Liver (tissue), 10 donors: ENCODE measurements at places on chromosomes 7 and 10. TPM values are rescaled to one million over a fixed set of nuclear protein-coding genes. Genes with fewer than 3 reads are reported as not detected.

DNA sequence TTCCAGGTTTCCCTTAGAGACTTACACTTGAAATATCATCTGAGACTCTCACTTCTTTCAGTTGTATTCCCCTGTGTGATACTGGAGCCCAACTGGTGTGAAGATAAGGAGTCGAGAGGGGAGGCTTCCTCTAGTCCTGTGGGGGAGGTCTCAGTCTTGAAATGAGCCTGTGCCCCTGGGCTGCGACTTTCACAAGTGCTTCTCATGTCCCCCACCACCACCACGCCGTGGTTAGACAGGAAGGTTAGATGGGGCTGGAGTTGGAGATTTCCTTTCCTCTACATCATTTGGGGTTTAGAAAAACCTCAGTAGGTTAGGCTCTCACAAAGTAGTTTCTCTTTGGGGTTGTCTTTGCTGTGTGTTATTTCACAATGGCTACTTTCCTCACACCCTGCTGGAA, 25.6 kb upstream of the MKX start:
- peaks cover 2% of the 10 kb centered on the region for H3K27me3 ChIP-seq
- H3K4me1 ChIP-seq, result no peaks in the 10 kb centered on the region
- no peak overlapping the region for H3K4me3 ChIP-seq
- H3K36me3 ChIP-seq, result no peaks in the 10 kb centered on the region
- H3K27ac ChIP-seq, result no peak overlapping the region

DNA sequence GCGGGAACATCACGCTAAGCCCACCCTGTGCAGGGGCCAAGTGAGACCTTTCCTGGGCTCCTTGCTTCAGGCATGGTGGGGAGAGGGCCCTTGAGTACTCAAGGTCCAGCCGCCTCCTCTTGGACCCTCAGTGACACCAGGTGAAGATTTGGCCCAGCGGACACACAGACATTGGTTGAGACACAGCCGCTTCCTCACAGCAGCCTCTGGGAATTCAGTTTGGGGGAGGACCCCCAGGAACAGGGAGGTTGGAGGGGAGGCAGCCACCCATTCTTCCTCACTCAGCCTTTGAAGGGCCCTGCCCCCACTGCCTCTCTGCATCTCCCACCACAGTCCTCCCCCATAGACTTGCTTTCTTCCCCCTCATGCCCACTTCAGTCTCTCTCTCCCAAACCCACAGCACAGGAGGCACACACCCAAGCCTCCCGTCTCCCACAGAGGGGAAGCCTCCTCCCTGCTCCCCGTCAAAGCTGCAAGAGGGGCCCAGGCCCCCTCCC, 31.9 kb downstream of the ANXA8 start:
- no peak overlapping the region for H3K4me3 ChIP-seq
- no peak overlapping the region for H3K27ac ChIP-seq
- H3K36me3 ChIP-seq, result no peaks in the 10 kb centered on the region
- H3K4me1 ChIP-seq, result no peaks in the 10 kb centered on the region

DNA sequence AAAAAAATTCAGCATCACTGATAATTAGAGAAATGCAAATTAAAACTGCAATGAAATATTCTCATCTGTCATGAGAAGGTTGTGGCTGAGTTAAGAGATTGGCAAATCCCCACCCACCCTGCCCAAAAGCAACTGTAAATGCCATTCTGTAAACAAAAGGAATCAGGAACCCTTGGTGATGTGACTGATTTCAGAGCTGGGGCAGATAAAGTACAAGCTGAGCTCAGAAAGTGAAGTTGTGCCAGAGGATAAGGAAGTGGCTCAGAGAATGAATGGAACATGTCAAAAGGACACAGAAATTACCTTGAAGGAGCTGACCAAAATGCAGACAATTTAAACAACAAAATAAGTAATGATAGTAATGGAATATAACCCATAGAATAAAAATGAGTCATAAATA, 32.7 kb upstream of the ARMS2 start:
- no peak overlapping the region for H3K27ac ChIP-seq
- peaks cover 2% of the 10 kb centered on the region for H3K36me3 ChIP-seq
- H3K4me1 ChIP-seq, result no peaks in the 10 kb centered on the region
- no peak overlapping the region for H3K4me3 ChIP-seq
- no peaks in the 10 kb centered on the region for H3K27me3 ChIP-seq

- peak overlapping the region; percentile 6 for H3K4me3 ChIP-seq
- peaks cover 27% of the 10 kb centered on the region for H3K4me1 ChIP-seq
- peaks cover 16% of the 10 kb centered on the region for H3K36me3 ChIP-seq
These were observed 254.6 kb downstream of the TNS3 start for GRCh38 chr7:47327346-47327697.

- DNase-seq, result no peak
- H3K27ac ChIP-seq, result no peak overlapping the region
- H3K4me1 ChIP-seq, result peaks cover 48% of the 10 kb centered on the region
These were observed 4.7 kb upstream of the ZNF775 start for GRCh38 chr7:150374472-150374871.

- no peak for DNase-seq
- H3K36me3 ChIP-seq, result no peaks in the 10 kb centered on the region
- no peaks in the 10 kb centered on the region for H3K4me1 ChIP-seq
- H3K4me3 ChIP-seq, result no peak overlapping the region
- H3K27ac ChIP-seq, result no peak overlapping the region
- H3K27me3 ChIP-seq, result no peaks in the 10 kb centered on the region
These were observed 138.3 kb downstream of the BMPER start for GRCh38 chr7:34043461-34044305.

- DNase-seq, result no peak
- no peaks in the 10 kb centered on the region for H3K4me1 ChIP-seq
- H3K36me3 ChIP-seq, result no peaks in the 10 kb centered on the region
- H3K27me3 ChIP-seq, result no peaks in the 10 kb centered on the region
- H3K27ac ChIP-seq, result no peak overlapping the region
- no peak overlapping the region for H3K4me3 ChIP-seq
These were observed 11.8 kb downstream of the TFEC start for GRCh38 chr7:116018731-116019130.

The DOCK1 gene
- total RNA-seq, result 10.0 TPM

The ITPRID1 gene
- total RNA-seq, result not detected

The NKX2-3 gene
- total RNA-seq, result not detected

The SEMA3A gene
- total RNA-seq, result 0.25 TPM

The GIMAP8 gene
- 8.8 TPM for total RNA-seq

The DAGLB gene
- total RNA-seq, result 10.3 TPM

The PSPH gene
- 10.6 TPM for total RNA-seq

The CLCN1 gene
- total RNA-seq, result 0.08 TPM
